ENCODE measurements at places on chromosomes 3 and 15. TPM values are rescaled to one million over a fixed set of nuclear protein-coding genes. Genes with fewer than 3 reads are reported as not detected.

ACKR2 gene
- total RNA-seq = not detected

C3orf22 gene
- not detected for total RNA-seq

ARRDC4 gene
- 9.1 TPM for total RNA-seq

ILDR1 gene
- total RNA-seq = not detected

CLDN18 gene
- not detected for total RNA-seq

APBA2 gene
- total RNA-seq = 27.8 TPM

DNA sequence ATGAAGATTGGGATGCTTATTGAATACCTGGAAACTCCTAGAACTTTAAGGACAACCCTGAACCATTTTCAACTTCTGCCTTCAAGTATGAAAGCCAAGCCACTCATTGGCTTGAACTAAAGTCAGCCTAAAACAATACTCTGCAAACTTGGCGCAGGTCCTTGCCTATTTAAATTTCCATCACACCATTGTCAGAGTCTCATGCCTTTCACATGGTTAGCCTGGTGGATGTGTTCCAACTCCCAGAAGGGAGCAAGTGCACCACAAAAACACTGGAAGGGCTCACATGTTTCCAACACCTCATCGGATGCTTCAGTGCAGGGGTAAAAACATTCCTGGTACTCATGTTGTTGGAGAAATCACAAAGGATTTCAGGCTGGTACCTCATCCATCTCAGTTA, 511.6 kb upstream of the MDFIC2 start:
- peak; percentile 43 for DNase-seq

GRCh38 chr3:63847718-63848450, 15.7 kb downstream of the THOC7 start:
- no peak for DNase-seq

GRCh38 chr3:24763393-24763792, 268.7 kb upstream of the THRB start:
- DNase-seq = no peak

GRCh38 chr3:181868576-181869082, 156.9 kb downstream of the SOX2 start:
- DNase-seq = no peak

GRCh38 chr3:21390856-21391255, 360.2 kb downstream of the ZNF385D start:
- DNase-seq = no peak

GRCh38 chr3:64408770-64409169, 183.5 kb upstream of the PRICKLE2 start:
- peak; percentile 39 for DNase-seq

- DNase-seq = no peak
Measured at GRCh38 chr15:77614251-77614806, 18.4 kb downstream of the LINGO1 start.

GRCh38 chr3:98536456-98537017, 4.8 kb downstream of the GPR15 start:
- no peak for DNase-seq

- DNase-seq = no peak
Measured at GRCh38 chr3:56076746-56077145, 391.5 kb downstream of the ERC2 start.

DNA sequence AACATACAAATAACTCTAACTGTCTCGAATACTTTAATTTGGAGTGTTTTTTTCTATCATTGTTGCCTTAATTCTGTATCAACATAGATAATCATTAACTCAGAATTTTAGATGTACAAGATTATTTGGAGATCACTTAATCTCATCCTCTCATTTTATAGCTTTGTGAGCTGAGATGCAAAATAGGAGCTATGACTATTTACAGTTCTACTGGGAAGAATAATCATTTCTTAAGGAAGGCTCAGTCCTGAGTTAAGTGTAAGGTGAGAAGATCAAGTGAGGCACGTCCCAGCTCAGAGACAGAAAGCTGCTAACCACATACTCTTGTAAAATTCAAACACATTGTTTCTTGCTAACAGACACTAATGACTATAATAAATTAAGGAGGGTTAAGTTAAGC, 66.2 kb downstream of the CCDC54 start:
- DNase-seq = no peak

DNA sequence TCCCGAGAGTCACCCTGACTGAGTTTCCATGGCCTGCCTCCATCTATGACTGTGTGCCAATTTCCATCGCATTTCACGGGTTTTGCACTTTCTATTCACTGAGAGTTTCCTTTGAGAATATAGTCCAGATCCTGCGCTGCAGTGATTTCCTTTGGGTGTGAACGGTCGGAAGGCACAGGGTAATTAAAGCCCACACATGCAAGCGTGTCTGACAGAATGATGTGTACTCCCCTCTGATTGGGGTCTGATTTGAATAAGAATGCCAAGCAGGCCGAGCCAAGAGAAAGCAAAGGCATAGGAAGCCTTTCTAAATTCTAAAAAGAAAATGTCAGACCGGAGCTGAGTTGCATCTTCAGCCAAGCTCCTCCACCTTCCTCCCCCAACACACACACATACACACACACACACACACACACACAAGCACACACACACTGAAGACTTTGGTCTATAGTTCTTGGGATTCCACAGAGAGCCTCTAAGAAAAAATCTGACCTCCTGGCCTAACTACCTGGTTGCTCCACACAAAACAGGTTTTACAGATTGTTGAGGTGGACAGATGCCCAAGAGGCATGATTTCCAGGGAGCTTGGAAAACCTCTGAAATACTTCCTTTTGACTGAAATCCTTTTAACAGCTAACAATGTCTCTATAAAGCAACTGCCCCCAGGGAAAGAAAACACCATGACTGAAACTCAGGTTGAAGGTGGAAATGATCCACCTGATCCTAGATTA, 59.7 kb upstream of the LRRN1 start:
- DNase-seq = no peak

- DNase-seq = no peak
Measured at GRCh38 chr15:57914350-57915055, 151.0 kb downstream of the ALDH1A2 start.

GRCh38 chr15:64398575-64398974, 10.9 kb downstream of the TRIP4 start:
- no peak for DNase-seq

DNA sequence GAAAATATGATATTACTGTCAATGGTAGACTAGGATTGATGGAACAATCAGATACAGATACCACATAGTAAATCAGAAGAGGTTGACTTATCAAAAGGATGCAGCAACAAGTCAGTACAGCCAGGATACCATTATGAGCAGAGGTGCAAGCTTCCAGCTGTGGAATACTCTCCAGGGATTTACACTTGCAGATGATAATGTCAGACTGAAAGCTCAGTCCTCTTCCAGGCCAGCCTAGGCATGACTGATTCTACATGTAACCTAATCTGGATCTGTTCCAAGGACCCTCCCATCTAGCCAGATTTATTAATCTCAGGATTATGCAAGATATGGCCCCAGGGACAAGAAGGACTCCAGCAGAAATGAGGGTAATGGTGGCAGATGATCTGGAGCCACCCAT, 8.2 kb downstream of the FILIP1L start:
- DNase-seq = no peak

DNA sequence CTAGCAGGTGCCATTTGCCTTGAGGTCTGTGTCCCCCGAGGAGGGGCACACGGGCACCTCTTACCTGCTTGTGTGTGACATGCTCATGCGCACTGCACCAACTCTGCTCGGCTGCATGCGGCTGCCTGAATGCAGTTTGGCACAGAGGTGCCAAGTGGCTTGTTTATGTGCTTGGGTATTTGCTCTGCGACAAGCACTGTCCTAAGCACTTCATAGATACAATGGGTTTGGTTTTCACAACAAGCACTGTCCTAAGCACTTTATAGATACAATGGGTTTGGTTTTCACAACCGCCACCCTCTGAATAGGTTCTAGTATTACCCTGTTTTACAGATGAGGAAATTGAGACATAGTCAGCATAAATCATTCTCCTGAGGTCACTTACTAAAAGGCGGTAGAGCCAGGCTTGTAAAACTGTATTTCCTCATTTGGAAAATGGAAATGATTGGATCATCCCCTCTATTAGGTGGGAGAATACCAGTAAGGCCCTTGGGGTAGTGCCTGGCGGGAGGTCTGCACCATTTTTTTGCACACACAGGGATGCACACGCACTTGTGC, 487 bp downstream of the ITIH4 start:
- no peak for DNase-seq

GRCh38 chr3:12705981-12706380, 42.1 kb upstream of the RAF1 start:
- peak; percentile 58 for DNase-seq

DNA sequence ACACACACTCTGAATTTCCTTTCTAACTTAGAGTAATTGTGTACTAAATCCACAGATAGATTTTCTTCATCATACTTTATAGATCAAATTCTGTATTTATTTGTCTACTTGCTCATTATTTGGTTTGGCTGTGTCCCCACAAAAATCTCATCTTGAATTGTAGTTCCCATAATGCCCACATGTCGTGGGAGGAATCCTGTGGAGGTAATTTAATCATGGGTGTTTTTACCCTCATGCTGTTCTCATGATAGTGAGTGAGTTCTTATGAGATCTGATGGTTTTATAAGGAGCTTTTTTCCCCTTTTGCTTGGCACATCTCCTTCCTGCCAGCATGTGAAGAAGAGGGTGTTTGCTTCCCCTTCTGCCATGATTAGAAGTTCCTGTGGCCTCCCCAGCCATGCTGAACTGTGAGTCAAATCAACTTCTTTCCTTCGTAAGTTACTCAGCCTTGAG, 198.3 kb upstream of the TGFBR2 start:
- peak; percentile 61 for DNase-seq

DNA sequence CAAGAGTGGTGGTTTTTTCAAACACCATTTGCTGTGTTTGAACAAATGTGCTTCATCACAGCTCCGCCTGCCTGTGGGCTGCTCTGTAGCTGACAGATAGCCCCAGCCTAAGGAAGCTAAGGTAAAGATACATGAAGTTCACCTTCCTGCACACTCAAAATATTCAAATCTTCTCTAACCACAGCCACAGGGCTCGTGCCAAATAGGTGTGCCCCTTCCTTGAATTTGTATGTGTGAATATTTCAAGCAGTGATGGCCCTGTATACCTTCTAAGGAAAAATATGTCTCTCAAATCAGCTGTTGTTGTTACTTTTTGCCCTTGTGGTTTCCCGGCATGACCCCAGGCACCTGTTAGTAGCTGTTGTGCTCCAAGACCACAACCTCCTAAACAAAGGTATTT, 92.8 kb downstream of the CCNL1 start:
- DNase-seq = no peak

GRCh38 chr3:196737655-196738054, 2.0 kb upstream of the PAK2 start:
- no peak for DNase-seq

DNA sequence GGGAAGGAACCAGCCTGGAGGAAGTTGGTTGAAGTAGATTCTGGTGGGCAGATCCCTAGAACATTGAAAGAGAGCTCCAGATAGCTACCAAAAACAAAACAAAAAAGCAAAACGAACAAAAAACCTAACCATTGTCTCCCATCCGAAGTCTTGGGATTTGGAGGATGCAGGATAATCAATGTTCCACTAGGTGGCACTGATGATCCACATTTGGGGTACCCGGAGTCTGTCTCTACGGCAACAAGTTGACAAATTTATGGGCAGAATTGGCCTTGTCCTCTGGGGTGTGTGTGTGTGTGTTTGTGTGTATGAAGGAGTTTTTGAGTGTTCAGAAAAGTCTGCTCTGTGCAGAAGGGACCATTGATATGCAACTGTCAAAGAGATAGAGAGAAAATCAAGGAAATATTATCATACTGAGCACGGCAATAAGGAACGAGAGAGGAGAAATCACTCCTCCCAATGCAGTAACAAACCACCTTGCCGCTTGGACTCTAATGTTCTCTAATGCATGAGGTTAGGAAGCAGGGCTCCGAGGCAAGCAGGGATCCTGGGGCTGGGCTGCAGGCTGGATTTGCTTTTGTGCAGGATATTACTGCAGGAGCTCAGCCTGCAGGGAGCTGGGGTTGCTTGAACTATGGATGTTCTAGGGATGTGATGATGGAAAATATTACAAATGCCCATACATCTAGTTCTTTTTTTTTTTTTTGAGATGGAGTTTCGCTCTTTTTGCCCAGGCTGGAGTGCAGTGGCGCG, 59.8 kb upstream of the KLHL25 start:
- peak; percentile 62 for DNase-seq

DNA sequence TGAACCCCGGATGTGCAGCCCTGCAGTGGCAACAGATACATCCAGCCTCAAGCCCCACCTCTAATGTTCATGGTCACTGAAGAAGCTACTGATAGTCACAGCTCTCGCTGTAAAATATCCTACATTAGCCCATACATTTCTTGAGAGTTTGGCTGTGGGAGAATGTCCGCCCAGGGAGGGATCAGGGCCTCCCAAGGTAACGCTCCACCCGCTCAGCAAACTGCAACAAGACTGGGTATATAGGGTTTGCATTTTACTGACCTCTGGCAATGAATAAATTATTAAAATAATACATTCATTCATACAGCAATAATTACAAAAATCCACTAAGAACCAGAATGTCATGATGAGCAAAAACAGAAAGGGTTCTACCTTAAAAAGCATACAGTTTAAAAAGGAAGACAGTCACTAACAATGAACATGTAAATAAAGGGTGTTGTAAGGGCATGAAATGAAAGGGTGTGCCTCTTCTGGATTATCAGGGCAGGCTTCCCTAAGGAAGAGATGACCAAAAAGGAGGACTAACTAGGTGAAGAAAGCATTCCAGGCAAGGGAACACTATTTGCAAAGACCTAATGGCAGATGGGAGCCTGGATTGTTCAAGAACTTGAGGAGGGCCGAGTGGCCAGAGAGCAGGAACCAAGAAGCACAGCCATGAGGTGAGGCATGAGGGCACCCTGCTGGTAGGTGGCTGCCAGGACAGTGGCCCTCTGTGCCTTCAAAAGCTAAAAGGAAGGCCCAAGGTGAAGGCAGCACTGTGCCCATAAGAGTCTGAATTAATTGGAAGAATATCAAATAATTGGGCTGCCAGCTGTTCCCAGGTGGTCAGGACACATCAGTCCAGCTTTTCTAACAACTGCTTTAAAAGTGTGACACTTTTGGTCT, 28.1 kb upstream of the CTDSPL start:
- DNase-seq = no peak

DNA sequence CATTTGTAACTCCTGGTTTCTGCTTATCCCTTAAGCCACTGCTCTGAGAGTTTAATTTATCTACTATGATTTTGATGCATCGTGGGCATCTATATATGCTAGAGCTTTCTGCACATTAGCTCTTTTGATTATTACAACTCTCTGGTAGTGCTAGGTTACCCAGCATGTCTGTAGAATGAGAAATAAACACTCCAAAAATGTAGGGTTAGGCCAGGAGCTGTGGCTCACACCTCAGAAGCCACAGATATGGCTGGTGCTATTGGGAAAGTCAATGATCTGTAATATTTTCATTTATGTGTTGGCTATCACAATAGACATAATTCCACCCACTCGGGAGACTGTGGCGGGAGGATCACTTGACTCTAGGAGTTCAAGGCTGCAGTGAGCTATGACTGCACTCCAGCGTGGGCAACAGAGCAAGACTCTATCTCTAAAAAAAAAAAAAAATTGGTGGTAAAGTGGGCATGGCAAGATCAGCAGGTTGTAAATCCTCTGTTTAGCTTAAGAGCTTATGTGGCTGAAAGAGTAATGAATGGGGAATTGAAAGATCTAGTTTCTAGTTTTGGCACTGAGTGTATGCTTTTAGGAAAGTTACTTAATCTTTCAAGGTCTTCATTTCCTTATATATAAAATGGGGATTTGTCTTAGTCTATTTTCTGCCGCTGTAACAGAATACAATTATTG, 6.3 kb downstream of the TIGIT start:
- DNase-seq = no peak

Measured in IMR-90 (cell line).